ENCODE measurements at places on chromosomes 12 and 14.

DNA sequence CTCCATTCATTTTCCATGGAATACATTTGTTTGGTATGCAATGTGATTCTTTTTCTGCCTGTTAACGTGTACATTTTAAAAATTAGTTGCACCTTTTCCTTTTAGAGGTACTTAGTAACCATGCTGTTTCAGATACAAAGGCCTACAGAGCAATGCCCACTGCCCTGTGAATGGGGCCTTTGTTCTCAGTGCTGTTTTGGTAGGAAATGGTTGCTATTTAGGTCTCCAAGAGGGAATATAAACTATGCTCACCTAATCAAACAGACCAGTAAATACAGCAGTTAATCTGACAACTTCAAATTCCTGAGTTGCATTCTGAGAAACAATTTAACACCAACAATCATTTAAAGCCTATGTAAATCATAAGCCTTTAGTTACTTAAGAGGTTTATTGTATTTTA, 188.7 kb downstream of the BCAT1 start:
- DNase-seq = no peak

- DNase-seq = no peak
Measured at GRCh38 chr12:68790081-68790951, 17.7 kb upstream of the MDM2 start.

DNA sequence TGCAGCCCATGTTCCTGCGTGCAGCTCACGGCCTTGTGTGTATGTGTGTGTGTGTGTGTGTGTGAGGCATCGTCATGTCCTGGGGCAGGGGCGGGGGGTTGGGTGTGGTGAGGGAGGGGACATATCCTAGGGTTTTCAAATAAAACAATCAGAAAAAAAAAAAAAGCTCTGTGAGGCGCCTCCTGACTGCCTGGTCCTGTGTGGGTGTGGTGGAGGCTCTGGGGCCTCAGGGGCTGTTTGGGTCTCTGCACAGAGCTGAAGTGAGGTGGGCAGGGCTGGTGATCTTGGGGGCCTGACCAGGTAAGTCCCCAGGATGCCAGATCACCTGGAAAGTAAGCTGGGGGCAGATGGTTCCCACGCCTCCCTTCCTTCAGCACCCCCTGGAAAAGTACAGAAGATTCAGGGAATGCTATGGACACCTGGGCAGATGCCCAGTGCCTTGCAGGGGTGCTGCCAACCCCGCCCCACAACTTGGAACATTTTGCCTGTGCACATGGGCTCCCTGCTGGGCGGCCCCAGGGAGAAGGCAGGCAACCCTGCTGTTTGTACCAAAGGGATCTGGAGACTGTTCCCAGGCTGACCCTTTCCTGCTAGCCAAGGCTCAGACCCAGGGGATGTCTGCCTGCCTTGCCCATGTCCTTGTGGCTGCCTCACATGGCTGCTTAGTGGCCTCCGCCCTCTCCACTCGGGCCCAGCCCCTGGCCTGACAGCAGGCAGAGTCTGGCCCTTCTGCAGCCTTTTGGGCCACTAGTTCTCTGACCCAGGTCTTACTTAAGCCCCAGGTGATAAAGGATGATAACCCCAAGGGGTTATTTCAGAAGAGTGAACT, 28.8 kb downstream of the CLSTN3 start:
- no peak for DNase-seq

DNA sequence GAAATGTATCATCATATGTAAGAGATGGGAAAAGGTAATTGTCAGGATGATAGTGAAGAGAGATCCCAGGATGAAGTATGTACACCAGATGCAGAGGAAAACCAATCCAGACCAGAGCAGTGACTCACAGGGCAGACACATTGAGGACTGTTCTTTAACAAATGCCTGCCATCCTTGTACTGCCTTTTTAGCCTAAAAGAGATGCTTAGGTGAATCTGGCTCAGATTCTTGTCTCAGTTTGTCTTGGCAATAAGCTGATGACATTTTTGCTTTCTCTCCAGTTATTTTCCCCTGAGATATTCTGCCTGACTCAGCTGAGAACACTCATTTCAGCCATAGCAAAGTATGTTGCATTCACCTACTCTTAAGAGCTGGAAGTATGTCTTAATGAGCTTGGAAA, 405.3 kb upstream of the USP15 start:
- no peak for DNase-seq

All from stimulated activated CD8-positive, alpha-beta memory T cell treated with anti-CD3 and anti-CD28 coated beads, Interleukin-4, amount 100 ng/mL, for 1 hour (primary cell).